ENCODE measurements at places on chromosomes 6 and 20. TPM values are rescaled to one million over a fixed set of nuclear protein-coding genes. Genes with fewer than 3 reads are reported as not detected.

- DNase-seq, result no peak
Measured at GRCh38 chr20:53657279-53657678, 63.6 kb upstream of the ZNF217 start.

SALL4 gene
- total RNA-seq, result 0.36 TPM

DNA sequence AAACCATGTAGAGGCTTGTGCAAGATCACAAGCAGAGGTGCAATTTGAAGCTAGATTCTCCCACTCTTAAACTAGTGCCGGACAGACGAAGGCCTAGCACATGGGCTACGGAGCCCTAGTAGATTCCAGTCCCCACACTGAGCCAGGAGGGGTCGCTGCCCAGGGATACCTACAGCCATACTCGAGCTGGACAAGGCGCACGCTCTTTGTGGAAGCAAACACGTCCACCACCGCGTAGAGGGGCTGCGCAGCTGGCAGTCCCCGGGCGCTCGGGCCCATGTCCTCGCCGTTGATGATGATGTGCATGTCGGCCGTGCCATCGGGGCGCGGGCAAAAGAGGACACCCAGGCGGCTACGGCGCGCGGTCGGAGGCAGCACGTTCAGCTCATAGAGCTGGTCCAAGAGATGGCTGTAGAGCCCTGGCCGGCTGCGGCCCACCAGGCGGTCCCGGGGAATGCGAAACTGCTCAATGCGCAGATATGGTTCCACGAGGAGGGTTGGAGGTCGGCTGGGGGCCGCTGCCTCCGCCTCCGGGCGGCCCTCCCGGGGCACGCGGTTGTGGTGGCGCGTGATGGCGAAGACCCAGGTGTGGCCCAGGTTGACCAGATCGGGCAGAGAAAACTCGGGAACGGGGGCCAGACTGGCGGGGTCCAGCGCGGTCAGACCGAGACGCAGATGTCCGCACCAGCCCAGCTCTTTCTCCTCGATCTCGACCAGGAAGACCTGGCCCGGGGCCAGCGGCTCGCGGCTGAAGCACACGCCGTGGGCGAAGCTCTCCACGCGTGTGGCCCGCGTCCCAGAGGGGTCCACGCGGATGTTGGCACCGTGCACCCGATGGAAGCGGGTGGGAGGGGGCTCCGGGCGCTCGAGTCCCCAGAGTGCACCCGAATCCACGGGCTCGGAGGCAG is 677 bp downstream of the NEURL2 start:
- peak; percentile 78 for DNase-seq

- no peak for DNase-seq
Measured at GRCh38 chr20:43740642-43741041, 13.8 kb upstream of the GTSF1L start.

- no peak for DNase-seq
Measured at GRCh38 chr6:83574783-83575182, 62.4 kb downstream of the PRSS35 start.

DNA sequence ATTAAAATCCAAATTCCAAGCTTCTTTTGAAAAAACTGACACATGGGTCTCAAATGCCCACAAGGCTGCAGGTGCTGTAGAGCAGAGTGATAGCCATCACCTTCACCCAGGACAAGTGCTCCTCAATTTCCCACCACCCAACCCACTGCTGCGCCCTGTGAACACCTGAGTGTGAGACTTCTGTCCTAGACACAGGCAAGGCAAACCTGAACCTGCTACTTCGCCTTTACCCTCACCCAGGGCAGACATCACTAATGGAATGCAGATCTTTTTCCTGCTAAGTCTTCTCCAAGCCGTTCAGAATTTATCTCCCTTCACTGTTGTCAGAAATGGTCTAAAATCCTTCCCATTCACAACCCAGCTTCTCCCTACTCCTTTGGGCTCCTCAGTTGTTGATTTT is 65.9 kb downstream of the PREX1 start:
- no peak for DNase-seq

DNA sequence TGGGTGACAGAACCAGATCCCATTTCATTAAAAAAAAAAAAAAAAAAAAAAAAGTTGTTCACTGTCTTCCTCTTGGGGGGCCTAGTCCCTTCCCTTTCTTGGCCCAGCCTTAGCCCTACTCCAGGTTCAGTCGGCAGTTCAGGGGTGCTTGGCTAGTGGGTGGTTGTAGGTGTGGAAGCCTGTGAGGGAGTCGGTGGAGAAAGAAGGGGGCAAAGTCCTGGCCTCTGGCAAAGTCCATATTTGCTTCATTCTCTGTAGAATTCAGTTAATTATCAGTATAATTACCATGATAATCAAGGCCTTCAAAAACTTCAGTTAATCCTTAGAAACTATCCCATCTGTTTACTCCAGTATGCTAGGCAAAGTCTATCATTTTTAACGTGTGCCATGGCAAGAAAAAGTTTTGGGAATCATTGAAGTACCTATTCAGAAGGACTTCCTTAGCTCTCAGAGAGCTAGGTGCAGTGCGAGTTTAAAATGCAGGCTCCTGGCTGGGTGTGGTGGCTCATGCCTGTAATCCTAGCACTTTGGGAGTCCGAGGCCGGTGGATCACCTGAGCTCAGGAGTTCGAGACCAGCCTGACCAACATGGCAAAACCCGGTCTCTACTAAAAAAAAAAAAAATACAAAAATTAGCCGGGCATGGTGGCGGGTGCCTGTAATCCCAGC is 205.7 kb upstream of the ARG1 start:
- no peak for DNase-seq

SCRT2 gene
- not detected for total RNA-seq

DNA sequence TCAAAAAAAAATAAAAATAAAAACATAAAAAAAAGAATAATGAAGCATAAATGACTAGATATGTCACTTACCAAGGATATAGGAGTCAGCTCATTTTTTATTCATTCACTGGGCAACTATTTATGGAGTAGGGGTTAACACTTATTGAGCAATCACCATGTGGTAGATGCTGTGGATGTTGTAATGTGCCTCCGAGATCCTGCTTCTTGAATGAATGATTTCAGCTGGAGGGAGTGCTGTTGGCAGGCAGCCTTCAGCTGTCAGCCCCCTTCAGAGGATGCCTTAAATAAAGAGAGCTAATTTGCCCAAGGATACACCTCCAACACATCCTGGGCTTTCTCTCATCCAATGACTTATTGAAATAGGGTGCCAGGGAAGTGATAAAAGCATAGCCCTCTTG is 229.5 kb upstream of the DTNBP1 start:
- DNase-seq, result no peak

- DNase-seq, result no peak
Measured at GRCh38 chr20:35293303-35294292, 1.4 kb upstream of the FAM83C start.

DNA sequence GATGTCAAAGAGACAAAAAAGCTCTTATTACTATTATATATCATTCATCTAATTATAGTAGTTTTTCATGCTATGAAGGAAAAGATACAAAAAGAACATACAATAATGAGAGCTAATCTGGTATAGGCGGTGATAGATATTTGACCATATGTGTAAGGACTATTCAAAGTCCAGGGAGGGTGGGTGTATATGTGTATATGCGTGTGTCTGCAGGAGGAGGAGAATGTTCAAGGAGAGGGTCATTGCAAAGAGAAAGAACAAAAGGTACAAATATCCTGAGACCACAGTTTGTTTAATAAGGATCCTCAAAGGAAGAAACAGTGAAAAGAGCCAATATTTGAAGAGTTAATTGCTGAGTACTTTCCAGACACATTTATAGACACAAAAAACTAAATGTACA is 1288.6 kb upstream of the CITED2 start:
- no peak for DNase-seq

GRCh38 chr6:41049521-41049920 is 3.5 kb upstream of the APOBEC2 start:
- no peak for DNase-seq
